ENCODE measurements at places on chromosomes 4 and X. TPM values are rescaled to one million over a fixed set of nuclear protein-coding genes. Genes with fewer than 3 reads are reported as not detected.

- DNase-seq = no peak
Observed at GRCh38 chr4:133623847-133624246, 474.8 kb downstream of the PCDH10 start.

DNA sequence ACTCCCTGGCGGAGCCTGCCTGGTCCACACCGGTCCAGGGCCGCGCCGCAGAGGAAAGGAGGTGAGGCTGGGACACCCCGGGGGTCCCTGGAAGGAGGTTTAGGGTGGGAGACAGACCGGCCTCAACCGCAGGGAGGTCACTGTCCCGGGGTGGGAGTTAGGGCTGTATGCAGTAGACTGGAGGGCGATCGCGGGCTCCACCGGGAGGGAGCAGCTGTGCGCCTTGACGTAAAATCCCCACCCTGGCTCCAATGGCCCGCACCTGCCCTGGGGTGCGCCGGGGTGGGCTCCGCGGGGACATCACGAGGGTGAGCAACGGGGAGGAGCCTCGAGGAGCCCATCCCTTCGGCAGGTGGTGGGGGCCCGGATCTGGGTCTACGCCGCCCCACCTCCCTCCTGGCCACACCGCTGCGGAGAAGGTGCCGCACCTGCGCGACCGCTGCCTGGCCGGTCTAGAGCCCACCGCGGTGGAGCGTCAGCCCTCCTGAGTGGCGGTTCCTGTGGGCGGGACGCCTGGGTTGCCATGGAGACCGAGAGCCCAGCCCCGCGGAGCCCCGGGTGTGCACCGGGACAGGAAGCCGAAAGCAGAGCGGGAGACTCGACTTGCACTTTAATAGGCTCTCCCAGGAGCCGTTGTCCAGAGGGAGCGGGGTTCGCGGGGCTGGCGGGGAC is 105.1 kb downstream of the ADRA2C start:
- no peak for DNase-seq

The H2BW2 gene
- 0.53 TPM for polyA plus RNA-seq

The HSFX4 gene
- polyA plus RNA-seq = 1.0 TPM

The L1CAM gene
- polyA plus RNA-seq = 2.5 TPM

The PCDH7 gene
- 29.5 TPM for polyA plus RNA-seq
